ENCODE measurements at places on chromosomes 1 and 21.
A peak's percentile ranks its signal among the peaks of the same experiment; 100 is the strongest.

- peak; percentile 78 for DNase-seq
Observed at GRCh38 chr1:210232511-210233215, at the start of gene SERTAD4. Gene SERTAD4 (plus strand): TSS chr1:210232796. CDS start chr1:210237961, 5,165 bp downstream.

DNA sequence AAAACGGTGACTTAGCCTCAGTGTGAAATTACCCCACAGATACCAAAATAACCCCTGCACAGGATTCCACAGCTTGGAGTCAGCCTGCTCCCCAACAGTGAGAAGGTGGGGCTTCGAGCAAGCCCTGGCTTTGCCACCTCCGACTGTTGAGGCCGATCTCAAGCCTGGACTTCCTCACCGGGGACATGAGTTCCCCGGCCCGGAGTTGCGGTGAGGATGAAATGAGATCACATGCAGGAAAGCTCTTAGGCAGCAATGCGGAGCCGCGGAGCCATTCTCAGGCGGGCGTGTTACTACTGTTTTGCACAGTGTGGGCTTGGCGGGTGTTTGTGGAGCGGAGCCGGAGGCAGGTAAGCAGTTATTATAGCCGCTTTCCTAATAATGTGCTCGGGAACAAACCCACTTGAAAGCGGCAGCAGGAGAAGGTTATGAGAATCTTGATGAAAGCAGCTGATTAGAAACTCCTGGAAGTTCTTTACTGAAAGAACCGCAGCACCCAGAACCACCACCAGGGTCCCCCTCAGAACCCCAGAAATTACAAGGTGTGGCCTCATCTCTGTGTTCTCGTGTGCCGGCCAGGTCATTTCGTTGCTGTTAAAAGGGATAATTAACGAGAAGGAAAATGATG, 3.9 kb upstream of the CLSTN1 start:
- peak; percentile 54 for DNase-seq

DNA sequence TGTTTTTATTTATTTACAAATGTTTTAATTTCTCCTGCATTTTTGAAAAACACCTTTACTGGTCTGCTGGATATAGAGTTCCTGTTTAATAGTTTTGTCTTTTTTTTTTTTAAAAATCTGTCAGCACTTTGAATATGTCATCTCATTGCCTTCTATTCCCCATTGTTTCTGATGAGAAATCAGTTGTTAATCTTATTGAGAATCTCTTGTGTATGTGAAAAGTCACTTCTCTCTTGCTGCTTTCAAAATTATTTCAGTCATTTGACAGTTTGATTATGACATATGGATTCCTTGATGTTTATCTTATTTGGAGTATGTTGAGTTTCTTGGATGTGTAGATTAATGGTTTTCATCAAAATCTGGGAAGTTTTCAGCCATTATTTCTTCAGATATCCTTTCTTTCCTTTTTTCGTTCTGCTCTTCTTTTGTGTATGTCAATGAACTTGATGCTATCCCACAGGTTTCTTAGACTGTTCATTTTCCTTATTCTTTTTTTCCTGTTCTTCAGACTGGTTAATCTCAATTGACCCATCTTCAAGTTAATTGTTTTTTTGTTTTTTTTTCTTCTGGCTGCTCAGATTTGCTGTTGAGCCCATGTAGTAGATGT, 51.2 kb upstream of the CCDC190 start:
- no peak for DNase-seq

DNA sequence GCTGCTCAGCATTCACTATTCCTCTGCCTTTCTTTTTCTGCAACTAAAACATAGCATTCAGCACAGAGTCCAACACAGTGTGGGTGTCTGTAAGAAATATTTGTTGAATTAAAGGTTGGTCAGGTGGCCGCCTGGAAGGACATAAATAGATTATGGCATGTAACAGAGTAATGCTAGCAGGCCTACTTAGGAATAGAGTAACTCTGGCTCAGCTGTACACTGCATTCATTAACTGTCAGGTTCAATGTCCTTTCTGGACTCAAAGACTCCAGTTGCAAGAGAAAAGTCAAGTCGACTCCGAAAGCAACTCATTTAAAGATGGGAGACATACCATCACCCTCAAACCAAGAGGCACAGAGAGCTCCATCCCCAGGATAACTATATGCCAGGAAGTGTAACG, 116.0 kb downstream of the LMX1A start:
- no peak for DNase-seq

DNA sequence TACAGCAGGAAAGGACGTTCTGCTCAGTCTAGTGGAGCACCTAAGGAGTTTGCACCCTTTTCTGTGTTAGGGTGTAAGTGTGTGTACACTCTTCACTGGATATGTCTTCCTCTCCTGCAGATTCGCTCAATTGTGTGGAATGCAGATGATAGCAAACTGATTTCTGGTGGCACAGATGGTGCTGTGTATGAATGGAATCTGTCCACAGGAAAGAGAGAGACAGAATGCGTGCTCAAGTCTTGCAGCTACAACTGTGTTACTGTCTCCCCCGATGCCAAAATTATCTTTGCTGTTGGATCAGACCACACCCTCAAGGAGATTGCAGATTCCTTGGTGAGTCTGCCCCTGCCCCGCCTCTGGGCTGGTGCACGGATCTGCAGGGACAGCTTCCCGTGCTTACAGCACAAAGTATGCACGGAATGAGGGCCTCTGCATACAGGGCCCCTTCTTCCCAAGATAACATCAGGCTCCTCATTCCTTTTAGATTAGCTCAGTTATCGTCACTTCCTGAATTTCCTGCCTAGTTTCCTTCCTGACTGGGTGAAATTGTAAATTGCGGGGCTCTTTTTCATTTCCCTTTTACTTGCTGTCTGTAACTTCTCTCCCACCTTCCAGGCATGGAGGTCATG, 34.6 kb downstream of the CFAP57 start:
- DNase-seq: no peak

DNA sequence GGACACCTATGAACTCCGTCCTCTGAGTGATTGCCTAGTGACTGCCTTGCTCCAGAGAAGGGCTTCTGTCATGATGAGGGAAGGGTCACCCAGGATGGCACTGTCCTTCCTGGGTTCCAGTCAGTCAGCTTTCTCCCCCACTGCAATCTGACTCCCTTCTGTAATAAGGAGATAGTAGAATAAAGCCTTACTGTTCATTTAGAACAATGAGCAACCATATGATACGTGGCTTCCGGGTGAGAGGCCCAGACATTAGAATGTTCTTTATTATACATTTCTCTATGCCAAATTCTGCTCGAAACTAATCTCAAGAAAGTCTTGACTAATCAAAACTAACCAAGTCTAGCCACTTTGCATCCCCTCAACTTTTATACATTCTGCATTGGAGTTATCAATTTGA, 8.5 kb upstream of the MTMR11 start:
- DNase-seq: no peak

DNA sequence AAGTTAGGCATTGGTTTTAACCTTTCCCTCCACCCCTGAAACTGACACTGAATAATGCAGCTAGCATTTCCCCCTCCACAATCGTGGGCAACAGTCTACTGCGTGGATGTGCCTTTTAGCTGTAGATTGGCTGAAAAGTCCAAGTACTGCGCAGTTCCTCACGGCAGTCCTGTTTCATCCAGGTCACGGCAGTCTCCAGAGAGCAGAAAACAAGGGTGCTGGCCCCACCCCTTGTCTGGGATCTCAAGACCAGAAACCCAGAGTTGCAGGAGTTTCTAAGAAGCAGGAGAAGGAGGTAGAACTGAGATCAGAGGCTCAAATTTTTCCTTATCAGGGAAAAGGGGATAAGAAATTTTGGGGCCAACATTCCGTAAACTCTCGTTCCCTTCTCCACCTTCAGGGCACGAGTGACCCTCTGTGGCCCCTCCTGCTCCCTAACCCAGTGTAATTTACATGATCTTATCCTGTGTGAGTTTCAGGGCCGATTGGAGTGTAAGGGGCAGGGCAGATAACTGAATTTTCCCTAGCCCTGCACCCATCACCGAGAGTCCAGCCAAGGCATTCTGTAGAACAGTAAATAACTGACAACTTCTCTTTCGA, 25.9 kb upstream of the PLA2G2C start:
- no peak for DNase-seq

DNA sequence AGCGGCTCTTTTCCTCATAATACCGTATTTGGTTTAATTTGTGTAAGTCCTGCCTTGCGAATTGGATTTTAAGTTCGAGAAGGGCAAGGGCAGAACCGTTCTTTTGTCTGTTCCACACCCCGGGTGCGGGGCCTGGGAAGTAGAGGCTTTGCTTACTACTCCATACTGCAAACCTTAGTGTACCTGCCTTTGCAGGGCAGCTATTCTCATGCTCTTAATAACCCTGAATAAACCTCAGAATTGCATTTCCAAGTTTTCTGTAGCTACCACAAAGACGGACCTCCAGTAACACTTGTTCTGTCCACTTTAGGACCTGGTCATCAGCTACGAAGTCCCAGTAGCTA, 657 bp upstream of the HNRNPU start:
- DNase-seq: peak; percentile 22

DNA sequence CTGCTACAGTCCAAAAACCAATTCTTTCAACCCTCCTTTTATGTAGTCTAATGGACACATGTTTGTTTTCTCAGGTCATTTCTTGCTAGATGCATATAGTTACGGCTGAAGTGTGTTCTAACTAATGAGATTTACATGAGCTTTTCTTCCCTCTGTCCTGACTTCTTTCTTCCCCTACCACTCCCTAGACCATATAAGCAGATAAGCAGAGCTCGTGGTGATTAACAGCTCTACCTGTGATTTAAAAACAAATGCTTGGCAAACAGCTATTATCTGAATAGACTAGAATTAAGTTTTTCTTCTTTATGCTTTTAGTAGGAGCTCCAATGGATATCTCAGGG, 18.6 kb downstream of the KHDRBS1 start:
- DNase-seq: no peak

DNA sequence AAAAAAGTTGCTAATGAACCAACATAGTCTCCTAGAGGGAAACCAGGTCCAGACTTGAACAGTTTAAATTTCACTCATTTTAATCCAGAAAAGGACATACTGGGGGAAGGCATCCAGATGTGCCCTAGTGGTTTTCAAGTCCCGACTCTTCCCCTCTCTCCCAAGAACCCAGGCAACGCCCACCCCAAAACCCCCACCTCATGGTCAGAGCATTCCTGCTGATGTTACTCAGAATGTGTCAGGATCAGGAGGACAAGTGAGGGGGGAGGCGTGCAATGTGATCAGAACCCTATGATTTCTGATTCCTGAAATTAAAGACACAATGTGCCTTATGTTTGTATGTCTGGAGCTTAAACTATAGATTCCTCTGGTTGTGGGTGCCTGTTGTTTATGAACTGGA, 1.6 kb upstream of the CTSK start:
- DNase-seq: no peak

GRCh38 chr1:169113613-169114119, 7.2 kb downstream of the ATP1B1 start:
- no peak for DNase-seq

DNA sequence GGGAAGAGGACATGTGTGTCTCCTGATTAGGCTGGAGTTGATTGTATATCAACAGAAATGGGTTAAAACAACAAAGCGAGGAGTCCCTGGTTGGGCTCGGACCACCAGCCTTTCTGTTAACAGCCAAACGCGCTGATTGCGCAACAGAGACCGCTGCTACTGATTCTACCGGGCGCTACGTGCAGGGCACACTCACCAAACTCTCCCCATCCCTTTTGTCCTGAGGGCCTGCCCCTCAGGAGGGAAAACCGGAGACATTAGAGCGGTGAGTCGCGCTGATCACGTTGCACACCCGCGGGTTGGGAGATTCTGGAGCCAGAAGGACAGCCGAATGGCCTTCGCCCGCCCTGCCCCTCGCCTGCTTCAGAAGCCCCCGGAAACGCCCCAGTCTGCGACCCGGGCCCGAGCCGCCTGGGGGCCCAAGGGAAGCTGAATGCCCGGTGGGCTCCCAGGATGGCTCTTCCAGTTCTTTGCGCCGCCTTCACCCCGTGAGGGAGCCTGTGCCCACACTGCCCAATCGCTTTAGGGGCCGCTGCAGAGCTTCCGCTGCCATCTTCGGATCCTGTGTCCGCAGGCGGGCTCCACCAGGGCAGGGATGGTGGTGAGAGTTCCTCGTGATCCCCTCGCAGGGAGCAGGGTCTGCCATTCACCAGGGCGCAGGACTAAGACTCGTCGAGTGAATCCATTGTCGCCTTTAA, 165.4 kb upstream of the NBPF11 start:
- no peak for DNase-seq

GRCh38 chr1:235417086-235417697, 50.0 kb downstream of the TBCE start:
- DNase-seq: peak; percentile 70

- no peak for DNase-seq
Observed at GRCh38 chr1:89552471-89553081, 27.9 kb downstream of the LRRC8B start.

- no peak for DNase-seq
Observed at GRCh38 chr21:35648512-35648911, 411.8 kb downstream of the SETD4 start.

- DNase-seq: no peak
Observed at GRCh38 chr1:228391411-228392020, 15.1 kb downstream of the TRIM11 start.

DNA sequence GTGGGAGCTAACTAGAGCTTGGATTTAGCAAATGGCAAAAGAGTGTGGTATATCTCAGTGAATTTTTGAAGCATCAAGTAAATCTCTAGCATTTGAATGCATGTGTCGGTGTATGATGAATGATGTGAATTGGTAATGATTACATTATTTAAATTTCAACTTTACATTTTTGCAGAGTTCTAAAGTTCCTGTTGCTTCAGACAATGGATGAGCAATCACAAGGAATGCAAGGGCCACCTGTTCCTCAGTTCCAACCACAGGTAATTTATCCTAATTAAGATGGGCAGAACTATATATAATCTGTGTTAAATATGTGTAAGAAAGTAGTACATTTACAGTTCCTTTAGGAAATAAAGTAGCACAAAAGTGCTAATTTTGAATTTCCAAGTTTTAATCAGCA, 75.6 kb downstream of the NEK7 start:
- no peak for DNase-seq

- peak; percentile 20 for DNase-seq
Observed at GRCh38 chr1:31239653-31240241, at the start of gene NKAIN1. Gene NKAIN1 (minus strand): TSS chr1:31239887. CDS start chr1:31239547, 340 bp downstream.

GRCh38 chr1:220784751-220785150, 2.0 kb upstream of the MTARC1 start:
- DNase-seq: no peak

GRCh38 chr1:115647507-115647906, 5.7 kb downstream of the VANGL1 start:
- DNase-seq: no peak

DNA sequence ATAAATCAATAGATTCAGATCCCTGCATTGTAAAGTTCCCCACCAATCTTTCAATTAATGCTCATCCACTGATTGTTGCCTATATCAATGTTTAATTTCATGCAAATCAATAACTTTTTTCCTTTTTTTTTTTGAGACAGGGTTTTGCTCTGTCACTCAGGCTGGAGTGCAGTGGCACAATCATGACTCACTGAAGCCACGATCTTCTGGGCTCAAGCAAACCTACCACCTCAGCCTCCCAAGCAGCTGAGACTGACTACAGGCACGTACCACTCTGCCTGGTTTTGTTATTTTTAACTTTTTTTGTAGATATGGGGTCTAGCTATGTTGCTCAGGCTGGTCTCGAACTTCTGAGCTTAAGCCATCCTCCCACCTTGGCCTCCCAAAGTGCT, 25.7 kb downstream of the DIO1 start:
- DNase-seq: no peak

All from thyroid gland (tissue), 4 donors.